Large intestine (tissue), 12 donors: ENCODE measurements at places on chromosomes 6 and 20.

DNA sequence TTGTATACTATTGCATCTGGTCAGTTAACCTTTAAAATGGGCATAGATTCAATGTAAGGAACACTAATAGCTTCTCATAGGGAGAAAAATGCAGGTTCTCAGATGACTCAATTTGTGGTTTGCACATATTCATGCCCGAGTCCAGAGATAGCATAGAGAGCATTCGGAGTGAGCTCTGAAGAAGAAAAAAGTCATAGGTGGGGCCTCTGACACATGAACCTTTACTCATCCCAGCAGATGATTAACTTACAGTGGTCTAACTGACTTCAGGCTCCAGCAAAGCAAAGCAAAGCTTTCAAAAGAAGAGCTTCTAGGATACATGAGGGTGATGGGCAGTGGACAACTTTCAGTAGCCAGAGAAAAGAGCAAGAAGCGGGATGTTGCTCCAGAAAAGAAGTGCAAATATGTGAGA, 55.3 kb upstream of the BTN3A2 start:
- H3K27ac ChIP-seq, result peak overlapping the region; percentile 45
- H3K4me3 ChIP-seq, result no peak overlapping the region
- peak; percentile 52 for DNase-seq
- H3K4me1 ChIP-seq, result peaks cover 18% of the 10 kb centered on the region

GRCh38 chr20:24146231-24146634, 157.7 kb upstream of the GGTLC1 start:
- no peaks in the 10 kb centered on the region for H3K4me1 ChIP-seq
- no peaks in the 10 kb centered on the region for H3K36me3 ChIP-seq
- H3K4me3 ChIP-seq, result no peak overlapping the region
- no peak overlapping the region for H3K27ac ChIP-seq

- no peak for DNase-seq
- no peak overlapping the region for H3K4me3 ChIP-seq
- no peak overlapping the region for H3K27ac ChIP-seq
- no peaks in the 10 kb centered on the region for H3K4me1 ChIP-seq
- H3K36me3 ChIP-seq, result no peaks in the 10 kb centered on the region
- H3K27me3 ChIP-seq, result no peaks in the 10 kb centered on the region
Observed at GRCh38 chr6:87747646-87748045, 45.6 kb upstream of the AKIRIN2 start.

DNA sequence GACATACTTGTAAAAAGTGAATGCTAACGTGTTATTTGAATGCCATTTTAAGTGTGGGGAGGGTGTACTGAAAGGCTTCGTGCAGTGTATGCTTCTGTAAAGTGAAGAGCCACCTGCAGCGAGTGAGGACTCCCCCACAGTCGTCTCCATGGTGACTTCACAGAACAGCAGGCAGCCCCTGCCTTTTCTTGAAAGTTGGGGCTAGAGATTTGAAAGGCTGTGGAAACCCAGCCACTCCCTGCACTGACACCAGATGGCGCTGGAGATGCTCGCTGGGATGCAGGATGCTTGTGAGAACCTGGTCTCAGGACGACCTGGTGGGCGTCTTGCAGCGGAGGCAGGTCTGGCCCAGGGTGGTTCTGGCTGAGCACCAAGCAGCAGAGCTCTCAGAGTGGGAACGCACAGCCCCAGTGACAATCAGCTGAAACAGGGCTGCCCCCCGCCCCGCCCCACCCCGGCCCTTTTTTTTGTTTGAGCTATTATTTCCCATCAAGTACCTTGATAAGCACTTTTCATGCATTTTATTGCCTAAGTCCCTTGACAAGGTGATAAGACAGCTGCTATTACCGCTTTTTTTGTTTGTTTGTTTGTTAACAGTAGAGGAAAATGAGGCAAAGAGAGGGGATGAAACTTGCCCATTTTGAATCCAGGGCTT, 150.3 kb downstream of the SYCP2 start:
- no peaks in the 10 kb centered on the region for H3K27me3 ChIP-seq
- no peak overlapping the region for H3K4me3 ChIP-seq
- H3K27ac ChIP-seq, result no peak overlapping the region

- no peaks in the 10 kb centered on the region for H3K36me3 ChIP-seq
- H3K4me3 ChIP-seq, result no peak overlapping the region
- DNase-seq, result no peak
- H3K27me3 ChIP-seq, result no peaks in the 10 kb centered on the region
- no peaks in the 10 kb centered on the region for H3K4me1 ChIP-seq
Observed at GRCh38 chr6:40389254-40389653, 197.9 kb downstream of the LRFN2 start.

GRCh38 chr6:89360415-89360999, 8.0 kb upstream of the UBE2J1 start:
- no peaks in the 10 kb centered on the region for H3K36me3 ChIP-seq
- no peaks in the 10 kb centered on the region for H3K4me1 ChIP-seq
- DNase-seq, result no peak
- H3K4me3 ChIP-seq, result no peak overlapping the region
- no peak overlapping the region for H3K27ac ChIP-seq
- no peaks in the 10 kb centered on the region for H3K27me3 ChIP-seq

GRCh38 chr6:2940010-2940850, 31.1 kb downstream of the SERPINB6 start:
- DNase-seq, result no peak
- no peak overlapping the region for H3K4me3 ChIP-seq
- H3K36me3 ChIP-seq, result no peaks in the 10 kb centered on the region
- H3K27ac ChIP-seq, result no peak overlapping the region
- no peaks in the 10 kb centered on the region for H3K27me3 ChIP-seq
- peaks cover 6% of the 10 kb centered on the region for H3K4me1 ChIP-seq

- no peak for DNase-seq
- H3K4me3 ChIP-seq, result no peak overlapping the region
- H3K4me1 ChIP-seq, result peaks cover 7% of the 10 kb centered on the region
- peaks cover 86% of the 10 kb centered on the region for H3K27me3 ChIP-seq
Observed at GRCh38 chr20:20368418-20369249, 730 bp downstream of the INSM1 start.

GRCh38 chr6:170147056-170147787, 143.7 kb downstream of the DLL1 start:
- peaks cover 9% of the 10 kb centered on the region for H3K27me3 ChIP-seq
- no peak overlapping the region for H3K27ac ChIP-seq
- no peaks in the 10 kb centered on the region for H3K36me3 ChIP-seq
- H3K4me3 ChIP-seq, result no peak overlapping the region

GRCh38 chr20:36092398-36093024, 62.0 kb upstream of the EPB41L1 start:
- no peak for DNase-seq
- H3K27ac ChIP-seq, result peak overlapping the region; percentile 61
- peak overlapping the region; percentile 77 for H3K4me3 ChIP-seq
- H3K36me3 ChIP-seq, result no peaks in the 10 kb centered on the region

DNA sequence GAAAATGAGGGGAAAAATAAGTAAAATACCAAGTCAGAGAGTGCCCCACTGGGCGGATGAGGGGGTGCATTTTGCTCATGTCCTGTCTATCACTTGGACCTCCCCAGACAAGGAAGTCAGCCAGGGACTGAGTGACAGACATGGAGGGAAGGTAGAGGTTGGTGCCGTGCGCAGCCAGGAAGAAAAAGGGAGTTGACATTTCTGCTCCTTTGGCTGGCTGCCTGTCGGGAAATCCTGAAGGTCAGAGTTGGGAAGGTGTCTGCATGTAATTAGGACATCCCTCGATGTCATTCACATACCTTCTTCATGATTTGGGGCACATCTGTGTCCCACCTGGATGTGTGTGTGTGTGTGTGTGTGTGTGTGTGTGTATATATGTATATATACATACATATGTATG, 8.9 kb downstream of the GUCA1A start:
- H3K27me3 ChIP-seq, result no peaks in the 10 kb centered on the region
- no peak overlapping the region for H3K4me3 ChIP-seq
- H3K4me1 ChIP-seq, result peaks cover 5% of the 10 kb centered on the region
- no peaks in the 10 kb centered on the region for H3K36me3 ChIP-seq
- H3K27ac ChIP-seq, result no peak overlapping the region

GRCh38 chr6:3926150-3926482, 76.9 kb downstream of the FAM50B start:
- no peak for DNase-seq
- H3K4me3 ChIP-seq, result no peak overlapping the region
- no peaks in the 10 kb centered on the region for H3K27me3 ChIP-seq
- H3K36me3 ChIP-seq, result no peaks in the 10 kb centered on the region

GRCh38 chr20:19775353-19776253, 17.5 kb downstream of the RIN2 start:
- peak; percentile 74 for DNase-seq
- H3K27ac ChIP-seq, result peak overlapping the region; percentile 41
- H3K36me3 ChIP-seq, result no peaks in the 10 kb centered on the region
- H3K4me1 ChIP-seq, result peaks cover 17% of the 10 kb centered on the region
- no peak overlapping the region for H3K4me3 ChIP-seq

DNA sequence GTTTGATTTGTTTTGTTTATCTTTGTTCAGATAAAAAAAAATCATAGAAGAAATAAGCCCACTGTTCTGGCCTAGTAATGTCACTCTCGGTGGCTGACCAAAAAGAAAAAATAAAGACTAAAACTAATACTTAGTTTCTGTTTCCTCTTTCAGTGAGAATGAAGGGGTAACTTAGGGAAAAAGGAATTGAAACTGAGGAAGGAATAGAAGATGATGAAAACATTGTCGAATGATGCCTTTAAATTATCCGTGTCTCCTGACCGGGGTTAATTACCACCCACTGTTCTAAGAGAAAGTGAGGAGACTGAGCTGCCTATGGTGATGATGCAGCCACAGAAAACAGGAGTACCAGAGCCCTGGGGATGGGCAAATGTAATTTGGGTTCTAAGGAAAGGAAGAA, 73.1 kb downstream of the PTCHD4 start:
- no peaks in the 10 kb centered on the region for H3K27me3 ChIP-seq
- no peaks in the 10 kb centered on the region for H3K36me3 ChIP-seq
- no peak overlapping the region for H3K27ac ChIP-seq
- no peak for DNase-seq
- H3K4me3 ChIP-seq, result no peak overlapping the region

DNA sequence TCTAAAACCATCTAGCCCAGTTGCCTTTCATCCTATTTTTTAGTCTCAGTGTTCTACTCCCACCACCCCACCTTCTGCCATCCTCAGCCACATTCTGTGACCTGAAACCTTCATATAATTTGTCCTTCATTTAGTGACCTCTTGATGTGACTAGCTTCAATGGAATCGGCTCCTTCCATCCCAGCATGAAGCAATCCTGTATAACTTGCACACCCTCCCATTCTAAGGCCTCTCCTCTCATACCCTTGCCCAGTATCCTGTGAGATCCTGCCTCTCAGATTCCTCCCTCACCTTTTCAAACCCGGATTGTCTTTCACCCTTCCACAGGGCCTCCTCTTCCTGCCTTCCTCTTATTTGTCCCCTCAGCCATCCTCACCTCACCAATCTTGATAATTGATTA, 3.1 kb downstream of the ZNF76 start:
- peaks cover 7% of the 10 kb centered on the region for H3K4me1 ChIP-seq
- H3K27me3 ChIP-seq, result no peaks in the 10 kb centered on the region
- no peak overlapping the region for H3K4me3 ChIP-seq
- H3K36me3 ChIP-seq, result no peaks in the 10 kb centered on the region
- no peak for DNase-seq
- no peak overlapping the region for H3K27ac ChIP-seq

- no peak for DNase-seq
- peaks cover 20% of the 10 kb centered on the region for H3K36me3 ChIP-seq
- no peak overlapping the region for H3K27ac ChIP-seq
- no peaks in the 10 kb centered on the region for H3K4me1 ChIP-seq
- no peak overlapping the region for H3K4me3 ChIP-seq
- no peaks in the 10 kb centered on the region for H3K27me3 ChIP-seq
Observed at GRCh38 chr6:106561686-106562405, 67.5 kb downstream of the RTN4IP1 start.

- H3K27ac ChIP-seq, result no peak overlapping the region
- DNase-seq, result no peak
- no peak overlapping the region for H3K4me3 ChIP-seq
- no peaks in the 10 kb centered on the region for H3K36me3 ChIP-seq
Observed at GRCh38 chr6:33737267-33738026, 9.3 kb downstream of the IP6K3 start.

DNA sequence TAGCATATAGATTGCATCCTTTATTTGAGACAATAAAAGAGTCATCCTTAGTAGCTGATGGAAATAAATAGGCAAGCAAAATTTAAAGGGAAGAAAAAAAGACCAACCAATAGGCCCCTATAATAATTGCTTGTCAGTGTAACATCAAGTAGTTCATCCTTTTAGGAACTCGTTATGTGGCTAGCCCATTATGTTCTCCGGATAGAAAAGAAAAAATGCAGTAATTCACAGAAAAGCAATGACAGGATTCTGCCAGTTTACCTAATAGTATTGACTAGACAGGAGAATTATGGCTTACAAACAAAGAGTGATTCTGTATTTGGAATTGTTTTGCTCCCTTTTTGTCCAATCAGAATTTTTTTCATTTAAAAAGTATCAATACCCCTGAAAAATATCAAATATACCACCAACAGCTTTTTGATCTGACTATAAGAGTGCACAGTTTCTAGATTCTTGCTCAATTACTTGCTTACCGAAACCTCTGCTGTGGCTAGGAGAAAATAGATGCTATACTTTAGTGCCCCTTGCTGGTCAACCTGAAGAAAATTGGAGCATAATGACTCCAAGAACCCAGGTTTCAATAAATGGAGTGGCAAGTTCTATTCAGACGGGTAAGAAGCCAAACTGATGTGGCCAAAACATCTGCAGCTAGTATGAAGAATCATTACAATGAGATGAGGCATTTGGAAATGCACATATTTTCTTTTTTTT, 91.5 kb upstream of the SASH1 start:
- peaks cover 7% of the 10 kb centered on the region for H3K4me1 ChIP-seq
- no peak overlapping the region for H3K4me3 ChIP-seq
- no peak overlapping the region for H3K27ac ChIP-seq
- DNase-seq, result no peak

DNA sequence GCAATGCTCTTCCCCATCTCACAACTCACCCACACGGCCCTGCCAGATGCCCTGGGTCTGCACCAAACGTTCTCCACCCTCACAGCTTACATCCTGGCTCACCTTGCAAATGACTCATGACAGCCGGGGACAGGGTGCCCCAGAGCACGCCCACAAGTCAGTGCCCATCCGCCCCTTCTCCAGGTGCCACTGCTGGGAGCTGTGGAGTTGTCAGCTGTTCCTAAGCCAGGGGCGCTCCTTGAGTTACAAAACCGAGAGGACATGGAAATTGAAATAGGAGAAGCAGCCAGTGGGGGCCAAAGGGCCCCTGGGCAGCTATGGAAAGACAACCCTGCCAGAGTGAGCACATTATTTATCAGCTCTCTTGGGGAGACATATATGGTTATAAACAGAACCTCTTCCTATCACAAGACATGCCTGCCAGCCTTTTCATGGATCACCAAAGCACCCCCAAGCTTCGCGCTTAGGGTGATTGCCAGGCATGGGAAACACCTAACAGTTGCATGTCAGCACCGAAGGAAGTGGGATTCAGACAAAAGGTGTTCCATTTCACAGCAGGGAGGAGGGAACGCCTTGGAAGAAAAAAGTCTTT, 236.8 kb downstream of the LY86 start:
- H3K27ac ChIP-seq, result no peak overlapping the region
- no peak for DNase-seq
- no peaks in the 10 kb centered on the region for H3K4me1 ChIP-seq
- H3K36me3 ChIP-seq, result no peaks in the 10 kb centered on the region
- H3K4me3 ChIP-seq, result no peak overlapping the region
- H3K27me3 ChIP-seq, result no peaks in the 10 kb centered on the region
